ENCODE measurements at places on chromosomes 12 and 14.

DNA sequence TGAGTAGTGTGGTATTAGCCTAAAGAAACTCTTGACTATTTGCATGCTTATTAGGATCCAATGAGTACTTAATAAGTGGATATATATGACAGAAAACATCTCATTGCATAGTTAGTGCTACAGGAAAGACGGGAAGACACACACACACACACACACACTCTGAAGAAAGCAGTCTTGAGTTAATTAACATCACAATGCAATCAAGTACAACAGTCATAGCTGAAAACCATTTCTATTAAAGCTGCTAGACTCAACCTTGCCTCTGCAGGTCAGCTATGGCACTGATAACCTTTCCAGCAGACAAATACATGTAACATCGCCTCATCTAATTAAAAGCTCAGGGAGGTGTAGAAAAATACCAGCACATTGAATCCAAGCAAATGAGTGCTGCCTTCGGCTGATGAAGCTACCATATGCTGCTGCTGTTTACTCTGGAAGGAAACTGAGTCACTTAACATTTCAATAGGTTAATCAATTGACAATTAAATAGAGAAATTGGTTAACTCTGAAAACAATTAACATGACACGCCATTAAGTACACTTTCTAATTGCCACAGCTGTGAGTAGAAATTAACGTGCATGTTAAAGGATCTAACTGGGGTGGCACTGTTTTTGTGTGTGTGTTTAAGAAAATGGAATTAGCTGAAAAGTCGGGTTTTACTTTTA, 93.2 kb upstream of the OTX2 start:
- DNase-seq: no peak

- DNase-seq: no peak
Measured at GRCh38 chr12:112380663-112381405, 1.4 kb downstream of the HECTD4 start.

- DNase-seq: no peak
Measured at GRCh38 chr14:31770271-31770670, 209.1 kb downstream of the NUBPL start.

DNA sequence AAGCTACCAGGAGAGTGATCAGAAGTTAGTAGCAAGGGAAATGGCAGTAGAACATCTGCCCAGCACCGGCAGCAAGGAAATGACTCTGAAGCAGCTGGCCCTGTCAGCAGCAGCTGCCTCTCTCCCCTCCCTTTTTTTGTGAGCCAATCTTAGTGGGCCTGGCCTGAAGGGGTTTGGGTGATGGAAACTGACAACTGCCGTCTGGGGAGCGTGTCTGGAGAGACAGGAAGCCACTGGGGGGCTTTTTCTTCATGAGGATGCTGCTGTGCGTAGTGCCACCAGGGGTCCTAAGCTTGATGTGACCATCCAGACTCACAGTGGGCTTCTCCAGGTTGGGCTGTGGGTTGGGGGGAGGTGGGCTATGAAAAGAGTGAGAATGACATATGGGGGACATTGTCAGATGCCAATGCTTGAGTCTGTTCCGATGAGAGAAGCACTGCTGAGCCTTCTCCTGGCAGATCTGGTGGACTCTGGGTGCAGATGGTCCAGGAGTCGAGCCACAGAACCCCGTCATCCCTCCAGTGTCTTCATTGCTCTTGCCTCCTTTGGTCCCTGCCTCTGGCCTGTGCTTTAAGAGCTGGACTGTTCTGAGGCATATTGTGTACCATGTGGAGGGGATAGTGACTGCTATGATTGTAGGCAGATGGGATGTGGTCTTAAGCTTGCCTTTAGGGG, 87.6 kb upstream of the HIF1A start:
- DNase-seq: no peak

- DNase-seq: no peak
Measured at GRCh38 chr14:69880044-69880487, 850 bp downstream of the SMOC1 start.

DNA sequence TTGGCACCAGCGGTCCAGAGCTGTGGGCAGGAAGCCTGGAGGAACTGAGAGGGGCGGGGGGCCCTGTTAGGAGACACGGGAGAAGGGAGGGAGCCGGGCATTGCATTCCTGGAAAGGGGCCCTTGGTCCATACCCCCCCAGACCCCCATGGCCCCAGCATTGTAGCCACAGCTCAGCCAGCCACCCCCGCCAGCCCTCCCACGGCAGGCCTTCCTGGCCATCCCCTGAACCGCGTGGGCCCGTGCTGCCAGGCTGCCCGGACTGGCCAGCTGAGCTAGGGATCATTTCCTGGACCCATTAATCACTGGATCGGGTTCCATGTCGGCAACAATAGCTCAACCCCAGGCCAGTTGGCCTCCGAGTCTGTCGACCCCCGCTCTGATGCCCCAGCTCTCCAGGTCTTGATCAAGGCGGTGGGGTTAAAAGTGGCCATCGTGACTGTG, 39.8 kb upstream of the DIO3 start:
- DNase-seq: no peak

- no peak for DNase-seq
Measured at GRCh38 chr14:95541932-95542930, 7.4 kb downstream of the GLRX5 start.

DNA sequence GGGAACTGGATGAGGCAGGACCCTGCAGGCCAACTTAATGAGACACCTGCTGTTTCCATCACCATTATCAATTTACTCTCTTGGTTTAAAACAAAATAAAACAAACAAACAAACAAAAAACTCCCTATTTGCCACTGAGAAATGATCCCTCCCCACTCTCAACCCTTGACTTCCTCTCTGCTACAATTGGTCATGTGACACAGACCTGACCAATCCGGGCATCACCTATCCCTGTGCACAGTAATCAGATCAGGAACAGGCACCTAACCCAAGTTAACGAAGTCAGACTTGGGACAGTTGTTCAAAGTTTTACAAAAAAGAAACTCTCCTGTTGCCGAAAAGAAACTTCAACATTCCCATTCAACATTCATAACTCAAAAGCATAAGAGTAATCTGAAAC, 58.4 kb downstream of the NELL2 start:
- no peak for DNase-seq

DNA sequence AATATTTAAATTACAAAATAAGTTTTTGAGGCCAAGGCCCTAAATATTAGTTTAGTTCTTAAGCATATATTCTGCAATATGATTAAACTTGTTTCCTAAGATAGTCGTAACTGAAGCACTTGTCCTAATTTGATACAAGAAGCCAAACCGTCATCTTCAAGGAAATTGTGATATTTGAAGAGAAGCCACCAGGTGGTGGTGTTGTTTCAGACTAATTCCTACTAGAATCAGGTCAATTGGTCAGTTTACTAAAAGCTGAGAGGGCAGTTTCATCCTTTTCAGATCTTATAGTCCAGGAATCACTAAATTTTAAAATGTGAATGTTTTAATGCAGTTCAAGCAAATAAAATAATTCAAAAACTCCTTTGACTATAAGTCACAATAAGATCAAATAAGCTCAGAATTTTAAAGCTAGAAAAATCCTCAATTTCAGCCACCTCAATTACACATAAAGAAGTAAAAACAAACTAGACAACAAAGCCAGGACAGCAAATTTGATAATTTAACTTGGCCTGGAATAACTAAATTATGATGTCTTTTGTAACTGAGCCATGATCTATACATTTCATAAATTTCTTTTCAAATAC, 7.1 kb upstream of the ARL1 start:
- DNase-seq: no peak

GRCh38 chr12:105858981-105859710, 279.6 kb downstream of the NUAK1 start:
- DNase-seq: no peak

DNA sequence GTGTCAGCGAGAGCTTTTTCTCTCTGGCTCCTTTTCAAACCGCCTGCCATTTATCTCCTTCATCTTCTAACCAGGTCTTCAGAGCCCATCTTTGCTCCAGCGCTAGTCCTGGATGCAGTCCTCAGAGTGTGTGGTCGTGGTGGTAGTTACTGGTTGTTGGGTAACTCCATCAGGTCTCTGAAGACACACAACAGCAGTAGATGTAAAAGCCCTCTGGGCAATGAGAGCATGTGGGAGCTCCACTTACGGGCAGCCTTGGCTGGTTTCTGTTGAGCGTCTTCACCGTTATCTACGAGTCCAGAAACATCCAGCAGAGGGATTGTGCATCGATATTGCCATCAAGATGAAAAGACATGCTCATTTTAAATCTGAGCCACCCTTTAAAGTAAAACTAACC, 61.2 kb downstream of the FBXL14 start:
- no peak for DNase-seq

- DNase-seq: no peak
Measured at GRCh38 chr12:68342966-68343365, 10.8 kb upstream of the MDM1 start.

- DNase-seq: no peak
Measured at GRCh38 chr14:34014936-34015335, 64.1 kb upstream of the EGLN3 start.

GRCh38 chr12:10136637-10137205, 6.7 kb upstream of the CLEC7A start:
- DNase-seq: no peak

DNA sequence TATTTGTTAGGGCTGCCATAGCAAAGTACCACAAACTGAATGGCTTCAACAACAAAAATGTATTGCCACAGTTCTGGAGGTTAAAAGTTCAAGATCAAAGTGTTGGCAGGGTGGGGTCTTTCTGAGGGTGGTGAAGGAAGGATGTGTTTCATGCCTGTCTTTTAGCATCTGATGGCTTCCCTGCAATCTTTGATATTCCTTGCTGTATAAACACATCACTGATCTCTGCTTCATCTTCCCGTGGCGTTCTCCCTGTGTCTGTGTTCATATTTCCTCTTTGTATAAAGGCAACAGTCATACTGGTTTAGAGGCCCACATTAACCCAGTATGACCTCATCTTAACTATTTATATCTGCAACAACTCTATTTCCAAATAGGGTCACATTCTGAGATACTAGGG, 167.5 kb downstream of the BTG1 start:
- no peak for DNase-seq

DNA sequence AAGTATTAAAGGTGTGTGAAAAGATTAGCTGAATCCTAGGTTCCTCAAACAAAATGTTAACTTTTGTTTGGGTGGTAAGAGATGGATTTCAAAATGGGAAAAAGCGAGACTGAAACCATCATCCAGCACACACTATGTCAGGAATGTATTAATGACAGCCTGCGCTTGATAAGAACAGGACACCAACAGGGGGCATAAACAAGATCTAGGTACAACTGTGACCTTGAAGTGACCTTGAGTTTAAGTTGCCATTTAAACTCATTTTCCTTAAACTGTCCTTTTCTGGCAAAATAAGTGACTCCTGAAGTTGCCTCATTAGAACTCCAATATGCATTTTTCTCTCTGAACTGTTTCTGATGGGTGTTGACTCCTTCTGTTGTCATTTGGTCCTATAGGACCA, 17.1 kb downstream of the PRKCH start:
- no peak for DNase-seq

DNA sequence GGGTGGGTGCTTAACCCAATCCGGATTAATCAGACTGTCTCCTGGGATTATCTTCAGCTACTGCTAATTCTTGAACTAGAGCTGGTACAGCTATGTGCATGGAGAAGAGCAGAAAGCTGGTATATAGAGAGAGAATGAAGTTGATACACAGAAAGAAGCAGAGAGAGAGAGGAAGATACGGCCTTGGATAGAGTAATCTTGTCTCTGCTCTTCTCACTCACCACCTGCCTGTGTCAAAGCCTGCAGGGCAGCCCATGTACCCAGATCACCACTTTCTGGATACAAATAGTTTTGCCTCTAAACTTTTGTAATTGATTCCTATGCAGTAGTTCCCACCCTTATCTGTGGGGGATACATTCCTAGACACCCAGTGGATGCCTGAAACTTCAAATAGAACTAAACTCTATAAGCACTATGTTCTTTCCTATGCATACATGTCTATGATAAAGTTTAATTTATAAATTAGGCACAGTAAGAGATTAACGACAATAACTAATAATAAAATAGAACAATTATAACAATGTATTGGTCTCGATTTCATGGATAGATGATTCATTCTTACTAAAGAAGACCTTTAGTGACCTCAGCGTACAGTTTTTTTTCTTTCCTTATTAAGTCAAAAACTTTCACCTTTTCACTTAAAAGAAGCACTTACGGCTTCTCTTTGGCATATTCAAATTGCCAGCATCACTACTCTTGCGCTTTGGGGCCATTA, 45.5 kb downstream of the YEATS4 start:
- no peak for DNase-seq

- DNase-seq: peak; percentile 31
Measured at GRCh38 chr14:53190938-53191337, 37.8 kb upstream of the DDHD1 start.

- DNase-seq: no peak
Measured at GRCh38 chr12:27555925-27556778, 32.1 kb downstream of the PPFIBP1 start.

GRCh38 chr12:88418856-88419497, 161.3 kb downstream of the KITLG start:
- DNase-seq: no peak

- DNase-seq: no peak
Measured at GRCh38 chr12:45615268-45615667, 114.2 kb upstream of the ARID2 start.

GRCh38 chr14:23319746-23320583, 1.3 kb upstream of the PABPN1 start:
- DNase-seq: no peak

DNA sequence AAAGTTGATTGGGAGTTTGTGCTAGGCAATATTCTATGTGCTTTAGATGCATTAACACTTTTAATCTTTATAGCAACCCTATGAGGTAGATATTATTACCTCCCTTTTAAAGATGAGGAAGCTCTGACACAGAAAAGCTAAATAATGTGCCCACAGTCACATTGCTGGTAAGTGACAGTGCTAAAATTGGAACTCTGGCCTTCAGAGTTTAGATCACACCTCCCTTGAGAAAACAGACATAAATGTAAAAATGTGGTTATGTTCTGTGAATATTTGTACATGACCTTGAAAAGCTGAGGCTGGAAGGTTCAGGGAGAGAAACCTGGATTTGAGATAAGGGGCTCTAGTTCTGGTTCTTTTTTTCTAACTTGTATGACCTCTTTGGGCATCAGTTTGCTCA, 1.9 kb downstream of the ABHD4 start:
- no peak for DNase-seq

DNA sequence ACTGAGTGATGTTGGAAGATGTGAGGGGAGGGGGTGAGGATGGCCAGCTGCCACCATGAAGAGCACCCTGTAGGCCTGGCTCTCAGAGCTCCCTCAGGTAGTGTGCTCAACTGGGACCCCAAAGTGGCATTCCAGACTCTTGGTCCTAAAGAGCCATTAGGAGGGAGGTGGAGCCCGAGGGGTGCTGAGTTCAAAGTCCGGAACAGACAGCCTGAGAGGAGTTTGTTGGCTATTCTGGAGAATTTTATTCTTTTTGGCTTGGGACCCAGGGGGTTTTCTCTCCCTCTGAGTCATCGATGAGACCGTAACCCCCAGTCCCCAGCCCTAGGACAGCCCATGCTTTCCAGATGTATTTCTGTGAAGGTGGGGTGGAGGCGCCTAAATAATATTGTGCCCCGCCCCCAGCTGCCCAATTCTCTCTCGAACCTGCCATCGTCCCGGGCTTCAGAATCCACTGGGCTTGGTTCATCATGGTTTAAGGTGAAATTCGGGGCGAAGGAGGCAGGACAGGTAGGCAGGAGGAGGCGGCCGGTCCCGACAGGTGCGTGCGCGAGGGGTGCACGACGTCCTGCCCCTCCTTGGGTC, 690 bp upstream of the RBP5 start:
- DNase-seq: no peak

GRCh38 chr14:35286003-35286600, 6.1 kb upstream of the PSMA6 start:
- no peak for DNase-seq

Data from activated CD8-positive, alpha-beta memory T cell treated with anti-CD3 and anti-CD28 coated beads for 4 hours (primary cell).